Uterus (tissue), 4 donors: ENCODE measurements at places on chromosomes 1 and 21. TPM values are rescaled to one million over a fixed set of nuclear protein-coding genes. Genes with fewer than 3 reads are reported as not detected.

DNA sequence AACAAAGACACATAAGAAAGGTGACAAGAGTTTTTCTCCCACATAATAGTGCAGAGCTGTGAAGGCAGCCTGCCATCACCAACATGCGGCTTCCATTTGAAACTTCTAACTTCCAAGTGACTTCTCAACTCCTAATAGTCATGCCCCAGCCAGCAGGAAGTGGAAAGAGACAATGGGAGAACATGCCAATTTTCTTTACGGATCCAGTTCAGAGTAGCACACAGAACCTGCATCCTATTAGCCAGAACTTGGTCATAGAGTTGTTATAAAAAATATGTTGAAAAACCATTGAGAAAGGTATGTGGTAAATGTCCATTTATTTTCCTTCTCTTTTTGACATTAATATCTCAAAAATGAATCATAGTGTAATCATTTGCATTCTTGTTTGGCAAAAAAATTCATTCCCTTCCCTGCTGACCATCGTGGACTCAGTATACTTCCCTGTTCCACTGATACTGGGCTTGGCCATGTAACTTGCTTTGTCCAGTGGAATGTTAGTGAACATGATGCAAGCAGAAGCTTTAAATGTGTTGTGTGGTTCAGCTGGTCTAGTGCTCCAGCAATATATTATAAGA lies 197.4 kb downstream of the SEC16B start:
- no peak for DNase-seq
- H3K27ac ChIP-seq: no peak overlapping the region
- H3K27me3 ChIP-seq: no peaks in the 10 kb centered on the region
- no peak overlapping the region for H3K4me3 ChIP-seq
- no peaks in the 10 kb centered on the region for H3K4me1 ChIP-seq
- no peaks in the 10 kb centered on the region for H3K36me3 ChIP-seq

The PRDM16 gene
- total RNA-seq: 0.26 TPM

DNA sequence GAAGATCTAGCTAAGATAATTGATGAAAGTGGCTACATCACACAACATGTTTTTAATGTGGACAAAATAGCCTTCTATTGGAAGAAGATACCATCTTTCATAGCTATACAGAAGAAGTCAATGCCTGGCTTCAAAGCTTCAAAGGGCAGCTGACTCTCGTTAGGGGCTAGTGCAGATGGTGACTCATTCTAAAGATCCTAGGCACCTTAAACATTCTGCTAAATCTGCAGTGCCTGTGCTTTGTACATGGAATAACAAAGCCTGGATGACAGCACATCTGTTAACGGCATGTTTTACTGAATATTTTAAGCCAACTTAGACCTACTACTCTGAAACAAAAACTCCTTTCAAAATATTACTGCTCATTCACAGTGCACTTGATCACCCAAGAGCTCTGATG lies 65.6 kb upstream of the USP24 start:
- H3K27me3 ChIP-seq: no peaks in the 10 kb centered on the region
- no peak for DNase-seq

DNA sequence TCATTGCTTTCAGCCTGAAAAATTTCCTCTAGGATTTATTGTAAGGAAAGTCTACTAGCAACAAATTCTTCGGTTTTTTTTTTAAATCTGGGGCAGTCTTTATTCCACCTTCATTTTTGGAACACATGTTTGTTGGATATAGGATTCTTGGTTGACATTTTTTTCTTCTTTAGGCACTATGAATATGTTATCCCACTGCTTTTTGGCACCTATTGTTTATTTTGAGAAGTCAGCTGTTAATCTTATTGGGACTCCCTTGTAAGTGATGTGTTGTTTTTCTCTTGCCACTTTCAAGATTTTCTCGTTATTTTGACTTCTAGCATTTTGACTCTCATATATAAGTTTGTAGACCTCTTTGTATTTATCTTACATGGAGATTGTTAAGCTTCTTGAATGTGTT lies 99.3 kb downstream of the NPHS2 start:
- no peak overlapping the region for H3K27ac ChIP-seq
- H3K4me1 ChIP-seq: no peaks in the 10 kb centered on the region
- no peaks in the 10 kb centered on the region for H3K36me3 ChIP-seq

The UBL4B gene
- total RNA-seq: not detected

The OR10T2 gene
- not detected for total RNA-seq

DNA sequence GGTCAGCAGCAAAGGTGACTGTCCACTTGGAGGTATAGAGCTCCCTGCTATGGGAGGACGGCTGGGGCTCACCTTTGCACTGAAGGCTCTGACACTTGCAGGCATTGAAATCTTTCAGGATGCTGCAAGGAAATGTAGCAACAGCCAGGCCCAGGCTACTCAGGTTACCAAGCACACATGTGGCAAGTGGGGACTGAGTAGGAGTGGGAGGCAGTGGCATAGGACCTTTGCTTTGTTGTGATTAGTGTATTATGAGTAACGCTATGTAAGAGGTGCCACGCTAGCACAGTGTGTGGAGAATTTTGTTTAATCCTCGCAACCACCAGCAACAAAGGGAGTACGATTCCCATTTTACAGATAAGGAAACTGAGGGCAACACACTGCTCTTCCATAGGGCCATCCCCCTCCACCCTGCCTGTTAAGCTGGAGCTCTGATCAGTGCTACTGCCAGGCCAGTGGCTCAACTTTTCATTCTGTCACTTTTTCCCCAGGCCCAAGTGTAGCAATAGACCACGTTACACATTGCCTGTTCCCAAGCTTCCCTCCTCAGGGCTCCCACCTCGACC lies 21.2 kb downstream of the TMEM63A start:
- H3K4me1 ChIP-seq: no peaks in the 10 kb centered on the region
- no peak overlapping the region for H3K4me3 ChIP-seq
- H3K27me3 ChIP-seq: no peaks in the 10 kb centered on the region
- no peak for DNase-seq
- no peak overlapping the region for H3K27ac ChIP-seq
- no peaks in the 10 kb centered on the region for H3K36me3 ChIP-seq

DNA sequence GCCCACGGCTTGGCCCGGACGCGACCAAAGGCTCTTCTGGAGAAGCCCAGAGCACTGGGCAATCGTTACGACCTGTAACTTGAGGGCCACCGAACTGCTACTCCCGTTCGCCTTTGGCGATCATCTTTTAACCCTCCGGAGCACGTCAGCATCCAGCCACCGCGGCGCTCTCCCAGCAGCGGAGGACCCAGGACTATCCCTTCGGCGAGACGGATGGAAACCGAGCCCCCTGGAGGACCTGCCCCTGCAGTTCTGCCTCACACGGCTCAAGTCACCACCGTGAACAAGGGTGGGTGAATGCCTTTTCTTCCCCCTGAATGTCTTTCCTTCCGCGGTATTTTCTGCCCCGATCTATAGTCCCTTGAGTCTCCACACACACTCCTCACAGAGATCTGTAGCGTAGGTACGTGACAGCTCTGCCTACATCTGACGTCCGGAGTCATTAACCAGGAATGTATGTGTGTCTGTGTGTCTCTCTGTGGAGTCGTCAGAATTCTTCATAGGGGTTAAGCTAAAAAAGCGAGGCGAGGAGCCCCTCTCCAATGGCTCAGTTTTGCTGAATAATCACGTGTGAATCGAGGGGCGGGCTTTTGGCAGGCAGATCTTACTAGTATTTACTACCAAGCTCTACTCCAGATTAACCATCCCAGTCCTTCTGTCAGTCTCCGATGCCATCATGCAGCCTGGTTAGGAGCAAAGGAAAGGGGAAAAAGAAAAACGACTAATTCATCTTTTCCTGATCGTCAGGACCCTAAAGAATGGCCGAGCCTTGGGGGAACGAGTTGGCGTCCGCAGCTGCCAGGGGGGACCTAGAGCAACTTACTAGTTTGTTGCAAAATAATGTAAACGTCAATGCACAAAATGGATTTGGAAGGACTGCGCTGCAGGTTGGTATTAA lies at the start of gene CDKN2C:
TSS of gene CDKN2C (plus strand) at position 635 of the 898 bp plus-strand sequence. CDS start at position 759, 124 bp downstream.
- H3K27ac ChIP-seq: peak within 1 kb of the TSS; percentile 99
- H3K27me3 ChIP-seq: peaks cover 4% of the 10 kb centered on the region
- peak within 1 kb of the TSS; percentile 63 for H3K4me3 ChIP-seq
- no peaks in the 10 kb centered on the region for H3K4me1 ChIP-seq
- DNase-seq: peak; percentile 65
- no peaks in the 10 kb centered on the region for H3K36me3 ChIP-seq

The LRRC8D gene
- 47.4 TPM for total RNA-seq

The PLA2G2A gene
- not detected for total RNA-seq

DNA sequence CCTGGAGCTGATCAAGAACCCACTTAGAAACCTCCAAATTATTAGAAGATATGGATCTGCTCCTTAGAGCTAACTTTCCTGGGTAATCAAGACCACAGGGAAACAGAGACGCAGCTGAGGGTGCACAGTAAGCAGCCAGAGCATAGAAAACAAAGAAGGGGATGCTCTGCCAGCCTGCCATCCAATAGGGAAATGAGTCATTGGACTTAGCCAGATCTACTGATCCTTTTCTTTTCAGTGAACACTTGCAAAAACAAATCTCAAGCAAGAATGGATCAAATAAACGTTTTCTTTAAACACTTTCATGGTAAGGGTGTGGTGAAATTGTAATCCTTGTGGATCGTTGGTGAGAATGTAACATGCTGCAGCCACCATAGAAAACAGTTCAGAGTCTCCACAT lies 474.0 kb downstream of the LTN1 start:
- H3K27ac ChIP-seq: no peak overlapping the region
- DNase-seq: no peak
- H3K27me3 ChIP-seq: no peaks in the 10 kb centered on the region
- H3K36me3 ChIP-seq: no peaks in the 10 kb centered on the region

The RIPPLY3 gene
- total RNA-seq: not detected

GRCh38 chr1:37071829-37072228 lies 37.5 kb upstream of the GRIK3 start:
- no peaks in the 10 kb centered on the region for H3K4me1 ChIP-seq
- H3K4me3 ChIP-seq: no peak overlapping the region
- no peak for DNase-seq
- H3K27me3 ChIP-seq: no peaks in the 10 kb centered on the region
